ENCODE measurements at places on chromosomes 1 and 21.

GRCh38 chr1:209827384-209828262 is at the start of gene UTP25:
UTP25 (plus strand) TSS chr1:209827972; CDS start chr1:209828064, 92 bp downstream.
- peaks cover 41% of the 10 kb centered on the region for H3K4me1 ChIP-seq
- peak within 1 kb of the TSS; percentile 79 for H3K27ac ChIP-seq
- H3K4me3 ChIP-seq, result peak within 1 kb of the TSS; percentile 89
- H3K27me3 ChIP-seq, result no peaks in the 10 kb centered on the region
- H3K36me3 ChIP-seq, result peaks cover 24% of the 10 kb centered on the region

DNA sequence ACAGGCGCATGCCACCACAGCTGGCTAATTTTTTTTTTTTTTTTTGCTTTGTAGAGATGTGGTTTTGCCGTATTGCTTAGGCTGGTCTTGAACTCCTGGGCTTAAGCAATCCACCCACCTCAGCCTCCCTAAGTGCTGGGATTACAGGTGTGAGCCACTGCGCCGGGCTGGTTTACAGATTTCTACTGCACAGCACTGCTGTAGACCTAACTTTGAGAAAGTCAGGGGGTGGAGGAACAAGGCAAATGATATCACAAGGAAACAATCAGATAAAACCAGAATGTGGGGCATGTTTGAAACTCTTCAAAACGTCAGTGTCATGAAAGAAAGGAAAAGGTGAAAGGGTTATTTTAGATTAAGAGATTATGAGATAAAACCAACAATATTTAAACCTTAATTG is 45.3 kb downstream of the URB2 start:
- H3K36me3 ChIP-seq, result no peaks in the 10 kb centered on the region
- no peak for DNase-seq
- H3K27ac ChIP-seq, result no peak overlapping the region
- H3K4me3 ChIP-seq, result no peak overlapping the region
- peaks cover 6% of the 10 kb centered on the region for H3K4me1 ChIP-seq

DNA sequence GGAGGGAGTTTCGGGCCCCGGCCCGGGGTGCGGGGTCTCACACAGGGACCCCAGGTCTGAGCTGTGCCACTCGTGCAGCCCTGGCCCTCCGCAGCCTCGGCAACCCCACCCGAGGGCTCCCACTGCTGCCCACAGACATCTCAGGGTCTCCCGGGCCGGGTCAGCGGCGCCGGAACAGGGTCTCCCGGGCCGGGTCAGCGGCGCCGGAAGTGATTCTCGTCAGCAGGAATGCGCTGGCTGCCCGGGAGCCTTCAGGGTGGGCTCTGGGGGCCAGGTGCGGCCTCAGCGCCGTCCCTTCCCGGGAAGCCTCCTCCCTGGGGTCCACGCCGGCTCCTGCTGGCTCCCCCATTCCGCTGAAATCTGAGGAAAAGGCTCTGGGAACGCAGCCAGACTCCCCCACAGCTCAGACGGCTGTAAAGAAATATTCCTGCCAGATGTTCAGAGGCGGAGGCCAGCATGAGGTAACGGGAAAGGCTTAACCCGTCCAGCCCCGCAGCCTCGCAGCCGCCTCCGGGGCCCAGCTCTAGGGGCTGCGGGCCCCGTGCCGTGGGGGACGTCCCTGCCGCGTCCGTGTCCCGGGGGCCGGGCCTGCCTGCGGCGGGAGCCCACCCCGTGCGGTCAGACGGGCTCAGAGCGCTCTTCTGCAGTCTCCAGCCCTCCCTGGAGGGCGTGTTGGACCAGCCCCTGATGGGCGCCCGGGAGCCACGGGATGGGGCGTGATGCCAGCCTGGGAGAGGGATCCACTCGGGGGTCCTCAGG is 8.7 kb upstream of the COL6A1 start:
- no peaks in the 10 kb centered on the region for H3K27me3 ChIP-seq
- H3K4me3 ChIP-seq, result peak overlapping the region; percentile 69
- H3K36me3 ChIP-seq, result no peaks in the 10 kb centered on the region
- peaks cover 67% of the 10 kb centered on the region for H3K4me1 ChIP-seq

DNA sequence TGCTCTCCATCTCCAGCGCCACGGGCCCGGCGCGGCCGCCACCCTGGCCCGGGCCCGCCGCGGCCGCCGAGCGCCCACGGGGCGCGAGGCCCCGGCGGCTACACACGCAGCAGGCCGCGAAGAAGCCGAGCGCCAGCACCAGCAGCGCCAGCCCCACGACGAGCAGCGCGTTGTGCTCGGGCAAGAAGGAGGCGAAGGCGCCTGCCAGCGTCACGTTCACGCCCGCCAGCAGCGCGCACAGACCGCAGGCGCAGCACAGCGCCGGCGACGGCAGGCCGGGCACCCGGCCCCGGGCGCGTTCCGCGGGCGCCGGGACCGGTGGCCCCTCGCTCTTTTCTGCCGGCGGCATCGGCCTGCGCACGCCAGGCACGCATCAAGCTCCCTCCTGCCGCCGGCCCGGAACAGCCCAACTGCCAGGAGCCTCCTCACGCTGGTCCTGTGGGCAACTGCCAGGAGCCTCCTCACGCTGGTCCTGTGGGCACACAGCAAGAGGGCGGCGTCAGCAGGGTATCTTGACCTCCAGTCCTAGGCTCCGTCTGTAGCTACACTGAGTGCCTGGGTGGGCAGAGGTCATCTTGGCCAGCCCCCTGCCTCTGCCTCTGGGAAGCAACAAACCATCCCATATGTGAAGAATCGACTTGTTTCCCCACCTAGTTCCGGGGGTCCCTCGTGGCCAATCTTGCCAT is 18.1 kb downstream of the KNCN start:
- H3K27ac ChIP-seq, result peak overlapping the region; percentile 73
- peak; percentile 41 for DNase-seq
- peak overlapping the region; percentile 62 for H3K4me3 ChIP-seq
